ENCODE measurements at places on chromosomes 7 and 10.

DNA sequence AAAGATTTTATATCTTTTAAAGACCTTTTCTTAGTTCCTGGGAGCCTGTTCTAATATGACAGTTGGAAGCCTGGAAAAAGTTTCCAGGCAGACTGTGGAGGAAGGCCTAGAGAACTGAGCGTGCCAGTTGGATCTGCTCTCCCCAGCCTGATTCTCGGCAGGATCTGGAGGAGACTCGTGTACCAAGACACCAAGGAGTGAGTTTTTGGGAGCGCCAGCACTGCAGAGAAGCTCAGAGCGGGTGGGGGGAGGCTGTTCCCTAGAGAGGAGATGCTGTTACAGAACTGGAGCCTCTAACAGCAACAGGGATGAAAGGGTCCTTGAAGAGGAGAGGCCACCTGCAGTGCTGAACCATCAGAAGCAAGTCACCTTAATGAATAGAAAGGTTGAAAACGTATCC lies 52.9 kb downstream of the LYZL2 start:
- DNase-seq, result no peak

GRCh38 chr10:12448729-12449391 lies 99.5 kb downstream of the CAMK1D start:
- no peak for DNase-seq

DNA sequence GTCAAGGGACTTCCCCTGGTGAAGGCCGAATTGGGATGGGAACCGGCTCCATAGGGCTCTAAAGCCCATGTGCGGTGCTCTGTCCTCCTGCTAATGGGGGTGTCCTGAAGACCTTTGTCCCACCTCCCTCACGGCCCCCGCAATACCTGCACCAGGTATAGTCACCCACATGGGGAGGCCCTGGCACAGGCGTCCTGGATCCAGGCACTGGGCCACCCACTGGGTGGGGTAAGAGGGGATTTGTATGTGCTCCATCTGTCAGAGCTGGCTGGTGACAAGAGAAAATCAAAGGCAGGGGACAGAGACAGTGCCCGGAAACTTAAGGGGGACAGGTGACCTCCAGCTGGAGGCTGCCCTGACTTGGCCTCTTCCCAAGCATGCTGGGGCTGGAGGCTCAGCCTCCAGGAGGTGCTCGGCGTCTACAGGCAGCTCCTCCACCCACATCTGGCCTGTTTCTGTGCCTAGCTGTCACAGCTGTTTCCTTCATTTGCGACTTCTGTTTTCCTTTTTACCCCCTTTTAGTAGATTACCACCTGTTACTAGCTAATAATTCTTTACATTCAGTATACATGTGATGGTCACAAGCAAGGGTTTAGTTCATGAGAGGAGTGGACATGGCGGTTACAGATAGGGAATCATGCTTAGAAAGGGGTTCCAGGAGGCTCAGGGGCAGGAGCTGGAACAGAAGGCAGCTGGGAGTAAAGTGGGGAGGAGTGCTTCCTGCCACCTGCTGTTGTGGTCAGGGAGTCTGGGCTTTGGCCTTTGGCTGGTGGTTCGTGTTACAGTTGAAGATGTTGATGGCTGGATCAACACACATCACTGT lies 2.3 kb upstream of the CUZD1 start:
- no peak for DNase-seq

- no peak for DNase-seq
These were observed 51.6 kb downstream of the TFPI2 start for GRCh38 chr7:93838966-93839365.

GRCh38 chr7:75953431-75953830 lies 38.5 kb downstream of the POR start:
- DNase-seq, result no peak

- no peak for DNase-seq
These were observed 21.4 kb upstream of the ABCB5 start for GRCh38 chr7:20594023-20594422.

DNA sequence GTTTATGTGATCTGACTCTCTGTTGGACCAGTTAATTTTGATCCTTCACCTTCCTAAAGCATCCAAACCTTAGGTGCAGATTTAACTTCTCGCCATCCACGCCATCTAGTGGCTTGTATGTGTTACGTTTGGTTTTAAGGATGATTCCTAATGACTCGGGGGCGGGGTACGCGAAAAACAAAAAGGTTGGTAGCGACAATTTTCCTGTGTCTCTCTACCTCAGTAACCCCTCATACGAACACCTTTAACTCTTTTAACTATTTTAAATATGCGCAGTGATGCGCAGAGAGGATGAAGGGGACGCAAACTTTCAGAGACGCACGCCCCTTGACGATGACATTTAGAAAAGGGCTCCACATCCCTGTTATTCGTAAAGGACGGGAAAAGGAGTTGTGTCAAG lies 714 bp upstream of the KCND2 start:
- no peak for DNase-seq

- no peak for DNase-seq
These were observed 458.3 kb downstream of the PTPRN2 start for GRCh38 chr7:158129037-158130022.

All from NCI-H2107 (cell line).